Stimulated activated CD8-positive, alpha-beta memory T cell treated with anti-CD3 and anti-CD28 coated beads, Interleukin-4, amount 100 ng/mL, for 1 hour (primary cell): ENCODE measurements at places on chromosomes 4 and X.

- DNase-seq, result no peak
These were observed 8.7 kb downstream of the SMARCAD1 start for GRCh38 chr4:94216394-94216793.

DNA sequence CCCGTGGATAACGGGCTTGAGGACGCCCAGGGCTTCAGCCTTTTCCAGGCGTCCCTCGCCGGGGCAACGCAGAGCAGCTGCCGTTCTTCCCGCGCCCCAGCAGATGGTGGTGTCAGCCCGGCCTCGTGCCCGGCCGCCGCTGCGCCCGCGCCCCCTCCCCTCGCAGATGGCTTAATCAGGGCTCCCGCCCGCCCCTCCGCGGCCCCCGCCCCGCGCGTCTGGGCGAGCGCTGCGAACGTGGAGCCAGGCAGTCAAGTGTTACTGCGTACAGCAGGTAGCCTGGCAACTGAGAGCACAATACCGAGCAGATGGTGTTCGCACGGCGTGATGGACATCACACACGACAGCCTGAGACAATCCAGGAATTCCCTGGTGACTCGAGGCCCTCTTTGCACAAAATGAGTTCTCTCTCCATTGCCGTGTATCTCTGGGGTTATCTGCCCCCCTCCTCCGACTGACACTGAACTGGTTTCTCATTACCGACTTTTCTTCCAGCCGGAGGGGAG lies 69.3 kb downstream of the MGST2 start:
- DNase-seq, result no peak

DNA sequence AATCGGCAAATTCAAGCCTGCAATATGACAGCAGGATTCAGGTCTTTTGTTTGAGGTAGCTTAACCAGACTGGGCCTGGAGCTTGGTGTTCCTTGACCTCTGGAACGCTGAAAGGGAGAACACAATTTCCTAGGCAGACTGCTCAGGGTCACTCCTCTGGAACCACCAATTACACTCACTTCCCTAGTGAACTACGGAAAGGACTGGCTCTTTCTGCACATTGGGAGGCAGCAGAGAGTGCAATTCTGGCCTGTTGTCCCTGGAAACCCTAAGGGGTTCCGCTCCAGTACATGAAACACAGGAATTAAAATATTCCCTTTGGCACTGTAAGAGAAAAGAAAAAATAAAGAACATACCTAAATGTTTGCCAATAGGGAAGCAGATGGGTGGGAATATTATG lies 58.6 kb downstream of the GPC3 start:
- no peak for DNase-seq

GRCh38 chr4:41215969-41216293 lies 1.6 kb upstream of the APBB2 start:
- DNase-seq, result no peak

DNA sequence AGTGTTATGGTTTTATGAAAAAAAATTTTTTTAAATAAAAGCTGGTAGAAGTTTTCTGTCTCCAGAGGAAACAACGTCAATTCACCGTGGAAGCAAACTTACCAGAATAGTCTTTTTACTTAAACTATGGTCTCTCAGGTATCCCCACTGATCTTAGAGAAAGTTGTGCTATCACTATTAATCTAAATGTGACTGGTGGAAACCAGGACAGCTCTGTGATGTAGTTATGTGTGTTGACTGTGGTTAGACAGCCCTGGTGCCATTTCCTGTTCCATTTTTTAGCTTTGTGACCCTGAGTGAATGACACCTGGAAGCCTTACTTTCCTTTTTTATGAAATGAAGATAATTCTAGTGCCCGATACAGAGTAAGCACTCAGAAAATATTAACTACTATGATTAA lies 111.8 kb upstream of the HUWE1 start:
- no peak for DNase-seq

DNA sequence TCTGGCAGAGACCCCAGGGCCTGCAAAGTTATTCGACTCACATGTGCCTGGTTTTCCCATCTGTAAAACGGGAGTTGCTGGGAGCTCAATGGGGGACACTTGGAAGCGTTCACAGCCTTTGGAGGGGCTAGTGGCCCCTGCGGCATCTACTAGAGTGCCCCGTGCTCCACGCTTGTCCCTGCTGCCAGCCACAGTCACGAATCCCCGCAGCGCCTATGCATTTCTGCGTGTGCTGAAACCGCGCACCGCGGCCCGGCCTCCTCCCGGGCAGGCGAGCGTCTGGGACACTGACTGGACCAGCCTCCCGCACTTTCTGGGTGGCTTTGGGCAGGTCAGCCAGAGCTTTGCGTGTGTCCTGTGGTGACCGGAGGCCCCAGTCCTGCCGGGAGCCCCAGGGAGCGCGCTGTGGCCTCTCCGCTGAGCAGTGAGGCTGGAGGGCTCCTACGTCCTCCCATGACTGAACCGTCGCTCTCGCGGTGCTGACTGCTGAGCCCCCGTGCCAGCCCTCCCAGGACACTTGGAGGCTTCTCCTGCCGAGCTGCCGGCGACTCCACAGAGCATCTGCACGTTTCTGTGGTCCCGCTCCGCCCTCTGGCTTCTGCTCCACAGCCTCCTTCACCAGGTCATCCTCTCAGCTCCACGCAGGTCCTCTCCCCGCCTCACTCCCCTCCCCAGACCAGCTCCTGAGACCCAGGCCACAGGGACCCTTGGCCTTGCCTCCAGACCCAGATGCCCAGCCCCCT lies 36.3 kb downstream of the PIGG start:
- DNase-seq, result no peak

DNA sequence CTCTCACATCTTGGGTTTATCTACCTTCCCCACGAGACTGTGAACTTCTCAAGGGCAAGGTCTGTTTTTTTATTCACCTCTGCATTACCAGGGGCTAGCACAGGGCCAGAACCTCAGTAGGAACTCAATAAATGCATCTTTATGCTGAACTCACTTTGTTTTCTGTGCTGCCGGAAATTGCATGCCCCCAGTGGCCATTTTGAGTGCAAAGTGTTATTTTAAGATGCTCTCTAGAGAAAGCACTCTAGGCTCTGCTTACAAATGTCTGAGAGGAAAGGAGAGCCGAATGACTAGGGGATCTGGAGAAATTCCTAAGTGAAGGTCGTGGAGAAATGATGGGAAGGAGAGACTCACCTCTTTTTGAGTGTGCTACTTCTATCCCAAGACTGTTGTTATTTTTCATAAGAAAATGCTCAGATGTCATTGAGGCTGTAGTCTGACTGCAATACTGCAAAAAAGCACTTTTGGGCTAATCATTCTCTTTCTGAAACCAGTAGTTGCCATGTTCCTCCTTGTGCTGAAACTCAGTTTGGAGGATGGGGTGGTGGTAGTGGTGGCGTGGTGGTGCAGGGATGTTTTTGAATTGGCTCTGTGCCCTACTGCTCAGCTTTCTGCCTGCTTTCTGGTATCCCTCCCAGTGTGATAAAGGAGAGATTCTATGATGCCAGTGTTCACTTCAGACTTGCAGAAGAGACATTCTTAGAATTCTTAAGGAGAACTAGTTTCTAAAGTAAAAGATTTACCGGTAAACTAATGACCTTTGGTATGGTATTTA lies 41.3 kb downstream of the DOCK11 start:
- no peak for DNase-seq

DNA sequence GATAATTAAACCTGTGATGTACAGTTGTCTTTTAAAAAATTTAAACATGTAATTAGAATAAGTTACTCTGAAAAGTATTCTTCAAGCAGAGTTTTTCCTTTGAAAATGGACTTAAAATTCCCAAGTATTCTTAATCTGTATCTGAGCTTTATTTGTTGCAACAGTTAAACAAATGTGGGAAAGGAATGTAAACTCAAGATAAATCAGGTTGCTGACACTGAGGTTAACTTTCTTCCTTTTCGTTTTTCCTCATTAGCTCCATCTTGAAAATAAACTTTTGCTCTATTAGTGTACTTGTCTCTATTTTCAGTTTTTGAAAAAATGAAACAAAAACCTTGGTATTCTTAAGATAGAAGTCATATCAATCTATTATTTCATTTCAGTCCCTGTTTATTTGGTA lies 144.5 kb upstream of the BMPR1B start:
- no peak for DNase-seq

DNA sequence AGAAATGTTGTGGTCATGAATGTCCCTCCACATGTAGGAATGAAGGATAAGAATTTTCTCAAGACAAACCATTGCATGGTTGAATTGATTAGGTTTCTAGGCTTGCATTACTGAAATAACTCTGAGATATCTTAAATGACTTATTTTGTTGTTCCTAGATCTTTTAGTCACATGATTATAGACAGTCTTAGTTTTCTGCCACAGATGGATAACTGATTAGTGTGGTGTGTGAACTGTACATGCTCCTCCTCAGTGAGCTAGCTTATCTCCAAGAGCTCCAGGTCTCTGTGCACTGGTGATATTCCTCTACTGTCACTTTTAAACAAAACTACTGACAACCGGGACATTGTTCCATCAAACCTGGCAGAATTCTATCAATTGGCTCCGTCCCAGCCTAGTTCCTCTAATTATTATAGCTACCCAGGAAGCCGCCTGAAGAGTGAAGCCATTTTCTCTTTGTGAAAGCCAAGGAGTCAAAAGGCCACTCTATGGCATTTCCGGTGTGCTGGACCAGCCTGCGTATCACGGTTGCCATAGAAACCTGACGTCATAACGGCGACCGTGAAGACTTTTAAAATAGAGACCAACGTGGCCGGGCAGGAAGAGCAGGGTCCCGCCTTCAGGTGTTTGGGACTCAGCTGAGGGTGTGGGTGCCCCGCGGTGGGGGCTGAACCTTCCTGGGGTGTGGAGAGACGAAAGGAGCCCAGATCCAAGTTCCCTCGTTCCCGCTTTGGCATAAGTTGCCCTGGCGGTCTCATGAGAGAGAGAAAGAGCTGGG lies 28.1 kb downstream of the BEX3 start:
- no peak for DNase-seq

- DNase-seq, result no peak
These were observed 4.9 kb downstream of the LYAR start for GRCh38 chr4:4284827-4285618.

GRCh38 chr4:656436-657337 lies 17.4 kb downstream of the ATP5ME start:
- DNase-seq, result no peak

DNA sequence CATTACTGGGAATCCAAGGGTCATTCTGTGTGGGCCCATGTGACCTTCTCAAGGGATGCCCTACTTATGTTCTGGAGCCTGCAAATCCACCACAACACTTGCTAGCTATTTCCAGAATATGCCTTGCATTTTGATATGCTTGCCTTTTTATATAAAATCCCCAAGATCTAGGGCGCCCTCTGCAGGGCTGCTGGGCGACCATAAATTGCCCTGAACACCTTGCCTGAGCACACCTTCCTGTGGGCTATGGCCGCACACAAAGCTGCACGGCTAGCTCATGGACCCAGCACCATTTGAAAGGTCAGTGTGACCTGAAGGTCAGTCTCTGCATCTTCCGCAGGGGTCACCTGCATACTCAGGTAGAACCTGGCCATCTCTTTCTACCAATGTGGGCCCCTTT lies 311.7 kb downstream of the NLGN4X start:
- DNase-seq, result no peak

DNA sequence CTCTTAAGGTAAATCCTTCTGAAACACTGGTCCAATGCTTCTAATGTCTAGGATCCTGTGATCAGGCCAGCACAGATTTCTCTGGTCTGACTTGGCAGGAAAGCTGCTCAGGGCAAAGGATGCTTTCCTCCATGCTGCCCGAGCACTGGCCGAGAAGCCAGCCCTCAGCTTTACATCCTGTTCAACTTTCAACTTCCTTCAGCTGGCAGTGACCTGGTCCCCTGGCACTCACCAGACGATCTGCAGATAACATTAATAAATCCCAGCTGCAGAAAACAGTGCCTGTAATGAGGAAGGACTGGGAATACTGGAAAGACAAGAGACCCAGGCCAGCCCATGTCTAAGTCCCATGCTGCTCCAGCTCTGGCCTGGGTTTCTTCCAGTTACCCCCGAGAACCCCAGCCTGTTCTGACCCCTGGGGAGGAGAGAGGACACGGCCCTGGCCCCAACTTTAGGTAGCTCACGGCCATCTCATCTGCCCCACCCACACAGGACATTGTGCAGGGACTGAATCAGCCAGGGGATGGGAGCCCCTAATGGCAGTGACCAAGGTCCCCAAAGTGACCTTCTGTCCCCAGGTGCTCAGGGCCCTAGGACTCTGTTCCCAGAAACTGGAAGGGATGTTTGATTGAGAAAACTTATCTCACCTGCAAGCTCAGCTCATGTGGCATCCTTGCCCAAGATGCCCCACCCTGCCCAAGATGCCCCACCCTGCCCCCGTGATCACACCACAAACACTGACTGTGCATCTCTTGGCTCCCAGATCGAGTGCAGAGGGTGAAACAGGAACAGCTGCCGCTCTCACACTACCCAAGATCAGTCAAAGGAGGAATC lies 28.0 kb downstream of the JAKMIP1 start:
- DNase-seq, result no peak

- peak; percentile 15 for DNase-seq
These were observed 570 bp downstream of the WDR44 start for GRCh38 chrX:118346258-118347094.

DNA sequence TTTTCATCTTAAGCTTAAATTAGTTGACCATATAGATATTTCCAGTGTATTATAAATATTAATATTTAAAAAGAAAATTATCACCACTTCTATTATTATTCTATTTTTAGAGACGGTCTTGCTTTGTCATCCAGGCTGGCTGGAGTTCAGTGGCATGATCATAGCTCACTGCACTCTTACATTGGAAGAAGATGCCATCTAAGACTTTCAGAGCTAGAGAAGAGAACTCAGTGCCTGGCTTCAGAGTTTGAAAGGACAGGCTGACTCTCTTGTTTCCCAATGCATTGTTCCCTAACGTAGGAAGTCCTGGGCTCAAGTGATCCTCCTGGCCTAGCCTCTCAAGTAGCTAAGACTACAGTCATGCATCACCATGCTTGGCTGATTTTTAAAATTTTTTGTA lies 75.9 kb downstream of the FIP1L1 start:
- no peak for DNase-seq

- no peak for DNase-seq
These were observed 482.1 kb upstream of the HS3ST1 start for GRCh38 chr4:11910812-11911211.

DNA sequence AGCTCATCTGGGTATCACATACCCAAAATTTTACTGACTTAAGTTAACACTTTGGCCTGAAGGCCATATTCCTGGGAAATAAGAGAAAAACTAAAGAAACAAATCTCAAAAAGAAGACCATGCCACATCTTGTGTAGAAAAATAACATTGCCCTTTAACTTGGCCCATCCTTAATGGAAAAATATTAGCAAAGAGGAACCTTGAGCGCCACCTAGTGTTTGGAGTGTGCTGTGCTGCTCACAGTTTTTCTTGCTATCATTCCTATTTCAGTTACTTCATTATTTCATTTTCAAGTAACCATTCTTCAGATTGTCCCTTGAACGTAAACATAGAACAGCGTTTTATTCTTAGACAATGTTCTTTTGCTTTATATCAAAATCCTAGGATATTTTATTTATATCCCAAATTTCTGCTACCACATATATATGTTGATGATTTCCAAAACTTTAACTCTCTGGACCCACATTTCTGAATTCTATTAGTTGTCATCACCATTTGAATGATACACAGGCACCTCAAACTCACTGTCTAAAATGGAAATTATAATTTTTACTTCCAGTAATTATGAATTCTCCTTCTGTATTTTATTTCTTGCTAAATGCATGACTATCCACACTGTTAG lies 999.0 kb upstream of the ADGRL3 start:
- DNase-seq, result no peak

GRCh38 chrX:21529771-21530170 lies 128.4 kb downstream of the KLHL34 start:
- DNase-seq, result no peak

GRCh38 chr4:71201057-71201456 lies 137.8 kb upstream of the SLC4A4 start:
- no peak for DNase-seq
